ENCODE measurements at places on chromosomes 4 and X.

GRCh38 chr4:120724656-120725055, 197.9 kb downstream of the PRDM5 start:
- DNase-seq, result no peak

DNA sequence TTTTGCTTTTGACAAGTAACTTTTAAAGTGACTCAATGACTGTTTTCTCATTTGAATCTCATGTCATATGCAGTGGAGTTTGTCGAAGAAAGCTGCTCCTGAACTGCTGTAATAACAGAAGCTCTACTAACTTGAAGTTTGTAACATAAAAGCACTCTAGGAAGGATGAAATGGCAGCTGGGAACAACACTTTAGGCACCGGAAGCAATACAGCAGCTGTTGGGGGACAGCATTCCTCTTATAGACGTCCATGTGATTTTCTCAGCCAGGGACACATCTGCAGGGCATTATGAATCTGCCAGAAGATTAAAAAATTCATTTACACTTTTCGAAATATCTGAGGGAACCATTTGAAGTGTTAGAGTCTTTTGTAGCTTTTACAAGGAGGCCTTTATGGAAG, 1035.8 kb downstream of the ADGRL3 start:
- DNase-seq, result no peak

DNA sequence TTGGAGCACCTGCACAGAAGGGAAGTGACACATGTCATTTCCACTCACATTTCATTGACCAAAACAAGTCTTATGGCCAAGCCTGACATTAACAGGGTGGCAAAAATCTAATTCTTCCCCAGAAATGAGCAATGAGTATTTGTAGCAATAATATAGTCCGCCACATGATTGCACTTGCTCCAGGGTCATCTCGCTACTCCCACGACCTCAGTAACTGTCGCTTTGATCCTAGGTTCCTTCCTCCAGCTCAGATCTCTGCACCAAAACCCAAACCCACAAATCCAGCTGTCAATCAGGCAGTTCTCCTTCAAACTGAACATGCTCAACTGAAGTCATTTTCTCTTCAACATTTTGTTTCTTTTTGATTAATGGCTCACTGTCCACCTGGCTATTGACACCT, 25.2 kb upstream of the PTTG2 start:
- no peak for DNase-seq

DNA sequence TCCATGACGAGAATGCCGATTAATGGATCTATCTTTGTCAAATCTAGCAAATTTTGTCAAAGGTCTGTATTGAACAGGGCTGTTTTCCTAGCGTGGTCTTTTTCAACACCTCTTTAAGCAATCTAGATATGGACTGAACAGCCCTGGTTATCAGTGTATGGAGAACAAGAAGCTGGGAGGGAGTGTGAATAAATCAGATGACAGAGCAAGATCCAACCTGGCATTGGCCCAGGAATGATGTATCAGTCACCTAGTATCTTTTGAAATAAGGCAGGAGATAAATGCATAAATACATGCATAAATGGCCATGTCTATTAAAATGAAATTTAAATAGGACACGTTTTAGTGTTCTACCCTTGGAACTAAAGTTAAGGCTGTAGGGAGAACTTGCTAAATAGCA, 15.7 kb upstream of the AP1S2 start:
- no peak for DNase-seq

DNA sequence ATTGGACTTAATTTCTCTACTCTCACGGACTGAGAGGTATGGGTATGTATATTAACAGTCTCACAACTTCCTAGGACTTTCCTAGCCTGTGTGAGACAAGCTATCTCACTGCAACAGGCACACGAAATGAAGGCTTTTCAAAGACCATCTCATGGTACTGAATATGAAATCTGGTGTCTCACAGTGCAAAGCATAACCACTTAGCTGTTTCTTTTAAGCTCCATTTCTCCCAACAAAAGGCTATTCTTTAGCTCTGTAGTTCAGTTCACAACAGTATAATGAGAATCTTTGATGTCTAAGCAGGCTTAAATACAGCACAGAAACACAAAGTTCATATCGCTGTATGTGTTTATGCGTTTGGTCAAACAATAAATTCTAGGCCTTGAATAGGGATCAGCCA, 116.2 kb upstream of the PCDH18 start:
- DNase-seq, result no peak

DNA sequence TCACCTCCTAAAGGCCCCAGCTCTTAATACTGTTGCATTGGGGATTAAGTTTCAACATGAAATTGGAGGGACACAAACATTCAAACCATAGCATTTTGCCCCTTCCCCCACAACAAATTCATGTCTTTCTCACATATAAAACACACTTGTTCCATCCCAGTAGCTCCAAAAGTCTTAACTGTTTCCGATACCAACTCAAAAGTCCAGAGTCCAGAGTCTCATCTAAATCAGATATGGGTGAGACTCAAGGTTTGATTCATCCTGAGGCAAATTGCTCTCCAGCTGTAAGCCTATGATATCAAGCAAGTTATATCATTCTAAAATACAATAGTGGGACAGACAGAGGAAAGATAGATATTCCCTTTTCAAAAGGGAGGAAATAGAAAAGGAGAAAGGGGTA, 8.7 kb downstream of the SLC9B1 start:
- no peak for DNase-seq

DNA sequence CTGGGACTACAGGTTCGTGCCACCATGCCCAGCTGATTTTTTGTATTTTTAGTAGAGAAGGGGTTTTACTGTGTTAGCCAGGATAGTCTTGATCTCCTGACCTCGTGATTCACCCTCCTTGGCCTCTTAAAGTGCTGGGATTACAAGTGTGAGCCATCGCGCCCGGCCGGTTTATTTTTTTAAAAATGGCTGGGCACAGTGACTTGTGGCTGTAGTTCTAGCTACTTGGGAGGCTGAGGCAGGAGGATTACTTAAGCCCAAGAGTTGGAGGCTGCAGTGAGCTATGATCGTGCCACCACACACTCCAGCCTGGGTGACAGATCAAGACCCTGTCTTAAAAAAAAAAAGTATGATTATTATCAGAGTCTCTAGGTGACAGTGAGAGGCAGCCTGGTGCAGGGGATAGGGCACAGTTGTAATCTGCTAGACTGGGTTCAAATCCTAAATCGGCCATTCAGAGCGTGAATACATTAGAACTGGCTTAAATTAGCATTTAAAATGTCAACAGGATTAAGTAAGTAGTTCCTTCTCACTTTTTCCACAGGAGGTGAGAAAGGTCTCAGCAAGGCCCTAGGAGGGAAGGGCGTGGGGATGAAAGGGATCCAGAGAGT, 435 bp upstream of the MGST2 start:
- DNase-seq, result no peak

DNA sequence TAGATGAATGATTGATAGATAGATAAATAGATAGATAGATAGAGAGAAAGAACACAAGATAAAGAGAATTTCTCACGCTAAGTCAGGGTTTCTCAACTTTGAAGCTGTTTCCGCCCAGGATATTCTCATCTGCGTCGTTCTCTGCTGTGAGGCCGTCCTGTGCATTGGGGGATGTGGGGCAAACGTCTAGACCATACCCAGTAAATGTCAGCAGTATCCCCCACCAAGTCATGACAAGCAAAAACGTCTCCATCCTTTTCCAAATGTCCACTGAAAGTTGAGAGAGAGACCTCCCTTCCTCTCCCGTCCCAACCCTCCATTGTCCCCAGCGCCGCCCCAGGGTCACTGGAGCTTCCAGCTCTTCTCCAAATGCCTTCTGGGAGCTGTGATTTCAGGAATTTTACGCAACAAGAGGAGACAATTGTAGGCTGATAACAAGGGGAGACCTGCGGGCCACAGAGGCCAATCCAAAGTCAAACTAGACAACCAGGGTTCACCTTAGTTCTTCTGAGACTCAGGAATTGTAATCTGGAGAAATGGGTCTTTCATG, 8.9 kb upstream of the CRLF2 start:
- no peak for DNase-seq

GRCh38 chr4:42267724-42268123, 115.3 kb upstream of the BEND4 start:
- no peak for DNase-seq

GRCh38 chr4:72909461-72909860, 160.1 kb downstream of the COX18 start:
- DNase-seq, result no peak

GRCh38 chr4:128649161-128649560, 160.3 kb upstream of the JADE1 start:
- DNase-seq, result no peak

DNA sequence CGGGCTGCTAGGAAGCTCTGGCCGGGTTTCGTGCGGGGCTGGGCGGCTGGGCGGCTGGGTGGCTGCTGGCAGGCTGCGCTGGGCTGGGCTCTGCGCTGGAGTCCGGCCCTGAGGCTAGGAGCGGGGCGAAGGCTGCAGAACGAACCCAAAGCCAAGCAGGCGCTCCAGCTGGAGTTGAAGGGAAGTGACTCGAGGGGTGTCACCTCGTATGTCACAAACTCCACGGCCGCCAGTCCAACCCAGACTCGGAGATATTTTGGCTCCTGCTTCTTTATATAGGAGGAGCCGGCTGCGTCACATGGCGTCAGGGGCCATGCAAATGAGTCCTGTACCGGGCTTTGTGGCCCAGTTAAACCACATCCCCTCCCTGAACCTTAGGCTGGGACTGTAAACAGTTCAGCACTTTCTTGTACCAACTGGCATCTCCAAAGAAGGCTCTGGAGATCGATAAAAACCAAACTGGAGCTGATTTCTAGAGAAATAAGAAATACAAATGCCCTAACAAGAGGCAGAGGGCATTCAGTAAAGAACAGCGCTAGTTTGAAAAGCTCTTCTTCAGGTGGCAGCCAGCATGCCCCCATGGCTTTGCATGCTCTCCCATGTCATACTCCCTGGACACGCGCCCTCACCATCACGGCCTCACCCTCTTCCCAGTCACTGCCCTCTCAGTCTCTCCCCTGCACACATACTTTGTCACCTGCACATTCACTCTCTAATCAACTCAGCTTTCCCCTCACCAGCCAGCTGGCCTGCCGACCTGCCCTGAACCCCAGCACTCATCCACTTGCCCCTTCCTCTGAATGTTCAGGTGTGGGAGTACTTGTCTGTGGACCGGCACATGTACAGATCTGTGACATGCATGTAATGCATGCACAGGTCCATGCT, 58.5 kb downstream of the TSC22D3 start:
- DNase-seq, result peak; percentile 90

DNA sequence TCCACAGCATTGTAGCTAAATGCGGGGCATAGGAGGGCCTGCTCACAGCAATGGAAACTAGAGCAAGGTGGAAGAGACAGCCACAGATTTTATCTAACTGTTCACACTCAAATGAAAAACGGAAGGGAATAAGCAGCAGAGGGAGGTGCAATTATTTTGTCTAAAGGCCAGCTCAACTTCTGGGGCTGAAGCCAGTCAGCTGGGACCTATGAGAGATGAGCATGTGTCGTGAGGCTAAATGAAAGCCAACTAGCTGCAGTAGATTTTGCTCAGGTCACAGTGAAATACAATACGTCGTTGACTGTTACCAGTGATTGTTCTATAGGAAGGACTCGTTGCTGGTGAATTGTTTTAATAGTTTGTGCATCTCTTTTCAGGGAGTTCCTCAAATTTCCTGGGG, 26.4 kb upstream of the FGFBP2 start:
- no peak for DNase-seq

DNA sequence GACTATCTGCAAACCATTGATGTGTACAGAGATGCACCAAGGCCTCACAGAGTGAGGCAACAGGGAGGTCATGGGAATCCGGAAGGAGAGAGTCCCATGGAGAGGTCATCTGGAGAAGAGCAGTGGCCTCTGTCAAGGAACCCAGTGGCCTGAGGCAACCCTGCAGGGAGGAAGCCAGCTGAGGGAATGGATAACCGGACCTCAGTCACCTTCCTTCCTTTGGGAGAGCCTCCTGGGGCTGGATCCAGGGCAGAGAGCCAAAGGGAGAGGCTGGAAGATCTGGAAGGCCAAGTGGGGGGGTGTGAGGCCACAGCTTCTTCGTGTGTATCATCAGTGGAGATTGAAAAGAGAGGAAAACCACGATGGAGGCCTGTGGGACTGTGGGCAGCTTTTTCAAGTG, 24.3 kb upstream of the CD38 start:
- no peak for DNase-seq

GRCh38 chr4:79759793-79760192, 313.2 kb downstream of the ANTXR2 start:
- DNase-seq, result no peak

GRCh38 chr4:12579172-12579571, 905.0 kb downstream of the RAB28 start:
- DNase-seq, result no peak

DNA sequence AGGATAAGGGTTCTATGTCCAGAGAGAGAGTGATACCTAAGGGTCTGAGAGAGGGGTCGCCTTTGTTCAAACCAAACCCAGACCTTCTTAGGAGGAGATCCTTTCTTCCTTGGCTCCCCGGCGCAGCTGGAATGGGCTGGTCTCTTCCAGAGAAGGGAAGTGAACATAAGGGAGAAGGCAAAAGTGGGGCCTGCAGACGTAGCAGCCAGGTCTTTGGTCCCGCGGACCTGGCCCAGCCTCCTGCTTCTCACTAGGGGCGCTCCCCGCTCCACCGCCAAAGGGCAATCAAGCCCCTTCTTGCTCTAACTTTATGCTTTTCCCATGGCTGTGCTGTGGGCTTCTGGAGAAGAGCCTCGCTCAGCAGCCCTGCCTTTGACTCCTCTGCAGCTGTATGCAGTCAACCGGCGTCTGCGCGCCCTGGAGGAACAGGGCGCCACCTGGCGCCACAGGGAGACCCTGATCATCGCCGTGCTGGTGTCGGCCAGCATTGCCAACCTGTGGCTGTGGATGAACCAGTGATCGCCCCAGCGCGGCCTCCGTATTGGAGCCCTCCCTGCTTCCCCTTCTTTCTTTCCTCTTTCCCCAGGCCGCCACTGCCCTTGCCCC, 6.5 kb downstream of the FATE1 start:
- DNase-seq, result no peak

GRCh38 chrX:55907968-55908607, 190.5 kb downstream of the RRAGB start:
- peak; percentile 56 for DNase-seq

DNA sequence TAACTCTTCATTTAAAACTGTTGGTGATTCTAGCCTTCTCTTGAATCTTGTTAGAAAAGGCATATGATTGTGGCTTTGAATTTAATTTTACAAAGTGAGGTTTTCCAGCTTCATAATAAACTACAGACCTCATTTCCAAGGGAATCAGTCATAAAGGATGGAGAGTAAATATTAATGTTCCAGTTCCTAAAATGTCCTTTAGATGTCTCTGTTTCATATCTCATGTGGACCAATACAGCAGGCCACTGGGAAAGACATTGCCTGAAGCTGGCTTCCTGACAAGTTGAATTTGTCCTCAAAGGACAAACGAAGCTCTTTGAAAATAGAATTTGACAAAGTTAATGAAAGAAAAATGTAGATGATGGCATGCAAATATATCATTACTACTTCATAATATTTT, 125.4 kb downstream of the ZNF330 start:
- DNase-seq, result no peak

Data from CD4-positive, alpha-beta T cell treated with Interleukin-17A for 4 hours (primary cell).